ENCODE measurements at places on chromosomes 5 and 9.

GRCh38 chr9:136119061-136119882 is 597 bp upstream of the TMEM250 start:
- DNase-seq = no peak

GRCh38 chr5:125720348-125720685 is 702.9 kb upstream of the GRAMD2B start:
- no peak for DNase-seq

- DNase-seq = no peak
Observed at GRCh38 chr5:138022912-138023311, 10.0 kb downstream of the FAM13B start.

- no peak for DNase-seq
Observed at GRCh38 chr5:137234973-137235943, 263.9 kb downstream of the SPOCK1 start.

DNA sequence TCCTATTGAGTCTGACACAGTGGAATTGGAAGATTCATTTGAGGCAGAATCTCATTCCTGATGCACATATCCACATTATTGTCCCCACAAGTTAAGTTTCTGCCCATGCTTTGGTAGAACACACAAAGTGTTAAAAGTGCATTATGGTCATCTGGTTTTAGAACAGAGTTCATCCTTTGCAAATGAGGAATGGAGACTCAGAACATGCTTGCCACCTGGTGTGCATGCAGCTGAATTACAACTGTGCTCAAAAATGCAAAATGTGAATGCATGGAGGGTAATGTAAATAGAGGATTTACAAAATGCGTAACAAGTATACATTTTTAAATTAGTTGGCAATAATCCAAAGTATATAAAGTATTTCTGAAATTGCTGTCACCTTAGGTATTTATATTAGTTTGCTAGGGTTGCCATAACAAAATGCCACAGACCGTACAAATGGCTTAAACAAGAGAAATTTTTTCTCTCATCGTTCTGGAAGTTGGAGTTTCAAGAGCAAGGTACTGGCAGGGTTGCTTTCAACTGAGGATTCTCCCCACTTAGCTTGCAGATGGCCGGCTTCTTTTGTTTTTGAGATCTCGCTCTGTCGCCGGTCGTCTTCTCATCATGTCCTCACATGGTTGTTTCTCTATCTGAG is 671.1 kb downstream of the TAF11L14 start:
- no peak for DNase-seq

DNA sequence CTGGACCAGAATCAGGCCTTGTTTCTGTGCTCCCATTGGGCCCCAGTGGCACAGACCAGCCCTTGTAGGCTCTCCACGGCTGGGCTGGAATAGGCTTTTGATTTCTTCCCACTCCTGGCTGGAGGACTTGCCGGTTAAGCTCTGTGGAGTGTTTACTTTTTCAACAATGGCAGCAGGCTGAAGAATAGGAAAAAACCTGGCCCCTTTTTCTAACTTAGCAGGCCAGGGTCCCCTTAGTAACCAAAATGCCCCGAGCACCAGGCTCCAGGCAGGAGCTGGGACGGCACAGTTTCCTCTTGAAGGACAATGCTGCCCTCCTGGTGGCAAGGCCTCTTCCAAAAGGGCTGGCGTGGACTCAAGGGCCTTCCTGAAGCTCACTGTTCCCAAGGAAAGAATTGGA is 230.3 kb downstream of the CRB2 start:
- no peak for DNase-seq

DNA sequence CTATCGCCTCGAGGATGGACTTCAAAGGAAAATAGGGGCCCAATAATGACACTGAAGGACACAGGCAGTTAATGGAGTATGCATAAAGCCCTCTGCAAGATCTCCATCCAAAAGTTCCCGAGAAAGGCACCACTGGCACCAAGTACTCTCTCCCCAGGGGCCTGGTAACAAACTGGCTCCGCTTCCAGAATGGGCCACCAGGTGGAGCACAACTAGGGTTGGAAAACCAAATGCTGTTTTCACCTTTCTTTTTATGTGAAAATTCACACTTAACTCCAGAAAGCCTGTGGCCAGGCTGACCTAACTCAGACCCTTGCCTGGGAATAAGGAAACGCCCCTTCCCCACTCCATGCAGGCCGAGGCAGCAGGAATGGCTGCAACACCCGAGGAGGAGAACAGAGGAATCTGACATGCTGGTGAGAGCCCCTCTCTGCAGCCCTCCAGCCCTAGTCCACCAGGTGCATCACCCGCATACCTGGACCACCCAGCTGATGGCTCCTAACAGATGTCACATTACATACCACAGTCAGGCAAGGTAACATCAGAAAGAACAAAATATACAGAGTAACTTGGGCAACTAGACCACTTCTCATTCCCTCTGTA is 42.8 kb downstream of the CAMSAP1 start:
- no peak for DNase-seq

GRCh38 chr5:98581112-98581997 is 192.1 kb upstream of the RGMB start:
- no peak for DNase-seq

DNA sequence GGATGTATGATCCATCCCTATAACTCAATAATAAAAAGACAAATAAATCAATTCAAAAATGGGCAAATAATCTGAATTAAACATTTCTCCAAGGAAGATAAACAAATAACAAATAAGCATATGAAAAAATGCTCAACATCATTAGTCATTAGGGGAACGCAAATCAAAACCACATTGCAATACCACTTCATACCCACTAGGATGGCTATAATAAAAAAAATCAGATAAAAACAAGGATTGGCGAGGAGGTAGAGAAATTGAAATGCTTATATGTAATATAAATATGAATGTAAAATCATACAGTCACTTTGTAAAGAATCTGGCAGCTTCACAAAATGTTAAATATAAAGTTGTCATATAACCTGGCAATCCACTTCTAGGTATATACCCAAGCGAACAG is 52.3 kb upstream of the TBCA start:
- DNase-seq = no peak

GRCh38 chr9:94875300-94876020 is 149.0 kb downstream of the AOPEP start:
- no peak for DNase-seq

- DNase-seq = no peak
Observed at GRCh38 chr9:13064676-13065075, 214.8 kb downstream of the MPDZ start.

GRCh38 chr5:93401634-93402213 is 179.3 kb downstream of the NR2F1-AS1 start:
- DNase-seq = no peak

- no peak for DNase-seq
Observed at GRCh38 chr5:165538065-165538464, 2032.6 kb downstream of the MAT2B start.

DNA sequence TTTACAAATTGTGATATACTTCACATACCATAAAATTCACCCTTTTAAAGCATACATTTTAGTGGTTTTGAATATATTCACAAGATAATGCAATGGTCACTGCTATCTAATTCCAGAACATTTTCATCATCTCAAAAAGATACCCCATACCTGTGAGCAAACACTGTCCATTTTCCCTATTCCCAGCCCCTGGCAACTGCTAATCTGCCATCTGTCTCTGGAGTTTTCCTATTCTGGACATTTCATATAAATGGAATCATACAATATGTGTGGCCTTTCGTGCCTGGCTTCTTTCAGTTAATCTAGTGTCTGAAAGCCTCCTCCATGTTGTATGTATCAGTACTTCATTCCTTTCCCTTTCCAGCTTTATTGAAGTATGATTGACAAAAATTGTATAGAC is 14.7 kb downstream of the SNX30 start:
- peak; percentile 38 for DNase-seq

GRCh38 chr5:155434267-155434666 is 420.7 kb downstream of the KIF4B start:
- DNase-seq = no peak
